ENCODE measurements at places on chromosomes 5 and 9.

- DNase-seq = no peak
These were observed 85.8 kb upstream of the MVB12B start for GRCh38 chr9:126240835-126241234.

DNA sequence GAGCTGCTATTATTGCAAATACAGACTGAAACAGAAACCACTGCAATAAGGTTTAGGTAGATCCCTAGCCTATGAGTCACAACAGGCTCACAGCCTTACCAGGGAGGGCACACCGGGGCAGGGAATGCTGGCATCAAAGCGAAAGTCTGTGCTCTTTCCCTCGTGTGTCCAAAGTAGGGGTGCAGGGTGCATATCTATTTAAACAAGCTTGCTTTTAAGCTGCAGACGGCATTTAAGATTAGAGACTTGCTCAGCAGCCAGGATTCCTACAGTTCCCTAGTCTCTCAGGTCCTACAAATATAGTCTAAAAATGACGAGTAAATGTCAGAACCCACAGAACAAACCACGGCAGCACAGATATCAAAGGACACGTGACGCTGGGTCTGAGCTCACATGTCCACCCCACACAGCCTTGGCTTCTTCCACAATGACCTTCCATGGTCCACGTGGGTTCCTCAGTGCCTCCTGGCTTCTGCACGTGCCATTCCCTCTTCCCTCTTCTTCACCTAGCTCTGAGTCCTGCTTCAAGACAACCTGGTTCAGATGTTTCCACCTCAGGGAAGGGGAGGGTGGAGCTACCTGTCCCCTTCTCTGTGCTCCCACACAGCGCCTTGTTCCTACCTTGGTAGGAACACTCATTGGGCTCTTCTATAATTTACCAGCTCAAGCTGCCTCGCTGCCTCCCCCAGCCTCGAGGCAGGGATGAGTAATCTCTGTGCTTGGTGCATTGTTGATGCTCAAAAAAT is 193.2 kb downstream of the MAPKAP1 start:
- no peak for DNase-seq

DNA sequence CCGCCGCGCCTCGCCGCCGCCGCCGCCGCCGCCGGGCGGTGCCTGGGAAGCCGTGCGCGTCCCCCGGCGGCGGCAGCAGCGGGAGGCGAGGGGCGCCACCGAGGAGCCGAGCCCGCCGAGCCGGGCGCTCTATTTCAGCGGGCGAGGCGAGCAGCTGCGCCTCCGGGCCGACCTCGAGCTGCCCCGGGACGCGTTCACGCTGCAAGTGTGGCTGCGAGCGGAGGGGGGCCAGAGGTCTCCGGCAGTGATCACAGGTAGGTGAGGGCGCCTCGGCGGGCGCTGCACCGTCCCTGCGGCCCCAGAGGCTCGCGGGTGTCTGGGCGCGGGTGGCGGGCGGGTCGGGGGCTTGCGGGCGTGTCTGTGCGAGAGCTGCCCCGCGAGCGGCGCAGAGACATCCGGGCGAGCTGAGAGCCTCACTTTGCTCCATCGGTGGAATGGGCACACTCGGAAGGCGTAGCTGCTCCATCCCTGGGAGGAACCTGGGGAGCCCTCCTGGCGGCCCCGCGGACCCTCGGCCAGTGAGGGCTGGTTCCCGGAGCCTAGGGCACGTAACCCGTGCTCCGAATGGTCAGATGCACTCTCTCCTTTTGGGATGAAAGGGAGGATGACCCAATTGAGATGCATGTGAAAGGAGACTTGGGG is 864 bp downstream of the PAPPA start:
- no peak for DNase-seq

- DNase-seq = no peak
These were observed 5.1 kb upstream of the PCDH1 start for GRCh38 chr5:141883184-141883891.

- DNase-seq = no peak
These were observed 69.4 kb upstream of the ACTBL2 start for GRCh38 chr5:57552033-57552432.

GRCh38 chr5:8333977-8334376 is 465.0 kb downstream of the MTRR start:
- no peak for DNase-seq

DNA sequence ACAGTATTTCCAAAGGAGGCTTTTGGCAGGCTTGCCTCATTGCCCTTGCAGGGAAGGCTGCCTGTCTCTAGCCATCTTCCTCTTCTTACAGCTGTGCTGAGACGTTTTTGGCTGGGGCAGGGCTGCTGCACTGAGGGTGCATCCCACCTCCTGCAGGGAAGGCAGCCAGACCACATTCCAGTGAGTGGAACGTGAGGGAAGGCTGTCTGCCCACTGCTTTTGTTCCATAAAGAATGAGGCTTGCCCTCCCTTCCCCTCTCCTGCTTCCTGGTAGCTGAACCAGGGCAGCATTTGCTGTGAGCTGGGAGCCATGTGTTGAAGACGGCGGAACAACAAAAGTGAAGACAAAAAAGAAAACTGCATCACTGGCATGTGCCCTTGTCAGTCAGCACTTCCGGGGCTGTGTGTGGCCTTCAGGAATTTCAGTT is 16.8 kb downstream of the MGAT1 start:
- DNase-seq = peak; percentile 55

GRCh38 chr9:105497704-105498103 is 49.9 kb downstream of the FSD1L start:
- no peak for DNase-seq
